WTC11 (cell line): ENCODE measurements at places on chromosomes 1 and 21.

DNA sequence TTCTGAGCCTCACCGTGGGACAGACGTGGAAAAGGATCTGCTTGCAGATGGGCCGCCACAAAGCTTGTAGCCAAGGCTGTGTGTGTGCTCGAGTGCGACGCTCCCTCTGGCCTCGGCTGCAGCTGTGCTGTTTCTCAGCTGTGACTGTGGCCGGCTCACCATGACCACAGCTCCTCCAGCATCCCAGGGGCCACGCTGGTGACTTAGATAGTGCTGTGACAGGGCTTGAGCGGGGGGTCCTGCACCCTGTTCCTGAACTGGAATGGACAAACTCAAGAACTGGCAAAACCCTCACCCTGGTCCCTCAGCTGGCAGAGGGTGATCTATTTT lies 17.4 kb upstream of the ACTRT2 start:
- peaks cover 15% of the 10 kb centered on the region for H3K27me3 ChIP-seq
- no peak for DNase-seq
- H3K36me3 ChIP-seq = peaks cover 34% of the 10 kb centered on the region
- no peak overlapping the region for H3K4me3 ChIP-seq

DNA sequence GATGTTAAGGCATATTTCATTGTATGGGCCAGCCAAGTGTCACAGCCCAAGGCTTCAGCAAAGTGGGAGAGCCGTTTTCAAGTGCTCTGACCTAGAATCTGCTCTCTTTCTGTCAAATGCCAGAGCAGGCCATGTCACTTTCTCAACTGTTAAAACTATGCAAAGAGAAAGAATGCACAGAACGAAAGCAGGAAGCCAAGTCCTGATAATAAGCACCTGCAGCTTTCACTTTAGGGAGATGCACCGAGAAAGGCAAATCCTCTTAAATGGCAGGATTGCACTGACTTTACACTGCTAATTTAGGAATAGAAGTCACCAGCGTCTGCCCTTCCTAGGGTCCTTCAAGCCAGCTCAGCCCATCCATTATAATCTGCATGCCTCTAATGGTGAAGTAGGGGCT lies 49.2 kb upstream of the NTPCR start:
- H3K4me1 ChIP-seq = peaks cover 40% of the 10 kb centered on the region
- no peak overlapping the region for H3K27ac ChIP-seq
- H3K4me3 ChIP-seq = no peak overlapping the region
- DNase-seq = no peak
- H3K27me3 ChIP-seq = peaks cover 14% of the 10 kb centered on the region

- DNase-seq = no peak
- H3K27me3 ChIP-seq = no peaks in the 10 kb centered on the region
- peaks cover 25% of the 10 kb centered on the region for H3K4me1 ChIP-seq
- H3K36me3 ChIP-seq = peaks cover 38% of the 10 kb centered on the region
Observed at GRCh38 chr1:160669276-160669675, 22.4 kb upstream of the SLAMF1 start.

DNA sequence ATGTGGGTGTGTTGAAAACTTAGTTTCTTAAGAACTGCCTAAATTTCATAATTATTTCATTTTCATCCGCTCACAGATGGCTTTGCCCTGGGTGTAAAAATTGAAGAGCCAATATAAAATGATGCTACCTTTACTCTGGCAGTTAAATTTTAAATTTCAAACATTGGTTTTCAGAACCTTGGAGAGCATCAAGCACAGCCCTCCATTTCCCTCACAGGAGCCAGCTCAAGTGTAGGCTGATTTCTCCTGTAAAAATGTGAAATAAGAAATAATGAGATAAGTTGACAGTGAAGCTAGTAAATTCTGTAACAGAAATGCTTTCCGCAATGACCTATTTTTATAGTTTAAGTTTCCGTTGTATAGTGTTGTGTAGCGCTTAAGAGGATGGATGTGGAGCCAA lies 53.9 kb upstream of the AKT3 start:
- no peaks in the 10 kb centered on the region; the same call in 1 of the 2 replicates for H3K27me3 ChIP-seq
- DNase-seq = no peak

GRCh38 chr1:43363283-43363934 lies 4.4 kb downstream of the ELOVL1 start:
- H3K27ac ChIP-seq = peak overlapping the region; percentile 44
- no peak for DNase-seq
- H3K36me3 ChIP-seq = peaks cover 53% of the 10 kb centered on the region
- no peak overlapping the region for H3K4me3 ChIP-seq

DNA sequence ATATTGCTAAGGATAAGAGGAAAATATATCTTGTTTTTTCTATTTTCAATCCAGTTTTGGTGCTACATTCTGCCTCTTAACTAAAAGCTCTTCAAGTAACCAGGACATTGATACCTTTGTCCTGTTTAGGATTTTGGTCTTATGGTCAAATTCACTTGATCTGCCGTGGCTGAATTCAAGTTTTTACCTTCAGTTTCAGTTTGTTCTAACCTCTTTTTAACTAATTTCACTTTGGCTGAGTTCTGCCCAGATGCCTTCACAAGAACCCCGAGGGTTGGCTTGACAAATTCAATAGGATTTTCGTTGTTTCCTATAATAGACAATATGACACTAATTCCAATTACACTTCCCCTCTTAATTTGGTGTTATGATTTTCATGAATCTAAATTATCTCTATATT lies 84.5 kb upstream of the C1orf21 start:
- H3K4me3 ChIP-seq = no peak overlapping the region
- H3K27me3 ChIP-seq = no peaks in the 10 kb centered on the region; the same call in 1 of the 2 replicates
- no peak for DNase-seq
- H3K36me3 ChIP-seq = no peaks in the 10 kb centered on the region
